Small intestine (tissue), 16 donors: ENCODE measurements at places on chromosomes 5 and 9. TPM values are rescaled to one million over a fixed set of nuclear protein-coding genes. Genes with fewer than 3 reads are reported as not detected.
A peak's percentile ranks its signal among the peaks of the same experiment; 100 is the strongest.

GRCh38 chr5:153147891-153148623, 342.4 kb upstream of the GRIA1 start:
- no peak overlapping the region for H3K27ac ChIP-seq
- no peaks in the 10 kb centered on the region for H3K27me3 ChIP-seq
- DNase-seq = peak; percentile 38
- no peak overlapping the region for H3K4me3 ChIP-seq
- H3K36me3 ChIP-seq = no peaks in the 10 kb centered on the region

GRCh38 chr5:167128581-167128980, 1162.9 kb upstream of the WWC1 start:
- no peak for DNase-seq
- no peaks in the 10 kb centered on the region for H3K27me3 ChIP-seq
- no peak overlapping the region for H3K4me3 ChIP-seq
- H3K36me3 ChIP-seq = no peaks in the 10 kb centered on the region

DNA sequence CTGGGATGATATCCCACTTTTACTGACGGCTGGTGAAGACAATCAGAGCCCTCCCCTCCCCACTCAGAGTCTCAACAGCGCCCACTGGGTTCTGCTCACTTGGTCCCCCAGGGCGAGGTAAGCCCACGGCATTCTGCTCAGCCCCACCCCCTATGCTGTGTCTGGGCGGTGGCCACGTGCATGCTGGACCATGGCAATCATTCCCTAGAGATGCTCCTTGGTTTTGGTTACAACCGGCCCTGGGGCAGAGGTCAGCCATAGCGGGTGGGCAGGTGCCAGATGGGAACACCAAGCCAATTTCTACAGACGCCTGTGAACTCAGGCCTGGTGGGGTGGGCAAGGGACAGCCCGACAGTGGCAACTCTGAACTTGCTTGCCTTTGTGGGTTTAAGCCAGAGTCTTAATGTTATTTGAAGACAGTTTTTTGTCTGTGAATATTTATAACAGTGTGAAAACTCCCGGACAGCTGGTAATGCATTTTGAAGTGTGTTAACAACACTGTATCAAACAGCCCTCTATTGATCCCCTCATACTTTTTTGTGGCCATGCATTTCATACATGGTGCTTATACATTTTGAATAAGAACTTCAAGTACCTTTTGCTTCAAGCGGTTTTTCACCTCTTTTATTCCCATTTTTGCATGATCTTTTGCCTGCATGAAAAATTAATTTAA, 94.2 kb downstream of the CRB2 start:
- no peak for DNase-seq
- no peaks in the 10 kb centered on the region for H3K4me1 ChIP-seq

GRCh38 chr5:15914638-15915037, 265.0 kb downstream of the MARCHF11 start:
- H3K27ac ChIP-seq = no peak overlapping the region
- no peaks in the 10 kb centered on the region for H3K27me3 ChIP-seq
- H3K4me3 ChIP-seq = no peak overlapping the region
- H3K36me3 ChIP-seq = no peaks in the 10 kb centered on the region
- DNase-seq = no peak
- no peaks in the 10 kb centered on the region for H3K4me1 ChIP-seq

DNA sequence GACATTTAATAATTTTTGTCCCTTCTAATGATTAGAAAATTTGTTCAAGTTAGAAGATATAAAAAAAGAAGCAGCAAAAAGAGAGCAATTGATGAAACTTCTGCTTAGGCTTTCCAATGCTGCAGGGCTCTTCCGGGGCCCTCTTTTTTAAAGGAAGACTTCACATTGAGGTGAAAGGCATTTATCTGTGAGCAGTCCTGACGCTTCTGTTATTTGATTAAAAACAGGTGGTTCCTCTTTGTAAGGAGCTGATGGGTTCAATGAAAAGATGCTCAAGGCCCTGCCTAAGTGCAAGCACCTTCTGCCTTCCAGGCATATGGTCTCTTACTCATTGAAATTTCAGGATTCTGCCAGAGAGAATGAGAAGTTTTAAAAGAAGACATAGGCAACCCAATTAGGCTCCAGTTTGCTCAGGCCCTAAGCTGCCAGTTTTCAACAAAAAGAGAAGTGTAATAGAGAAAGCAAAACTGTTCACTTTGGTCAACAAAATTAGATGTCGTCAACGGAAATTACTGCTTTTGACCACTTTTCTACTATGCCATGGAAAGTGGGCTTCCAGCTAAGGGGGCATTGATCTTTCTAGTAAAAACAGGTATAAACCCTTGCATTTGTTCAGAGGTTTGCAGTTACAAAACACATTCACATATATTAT, 100.2 kb downstream of the INSYN2B start:
- no peak overlapping the region for H3K4me3 ChIP-seq
- H3K27me3 ChIP-seq = no peaks in the 10 kb centered on the region
- no peaks in the 10 kb centered on the region for H3K4me1 ChIP-seq
- no peak for DNase-seq
- no peaks in the 10 kb centered on the region for H3K36me3 ChIP-seq

- H3K27ac ChIP-seq = no peak overlapping the region
- DNase-seq = peak; percentile 3
- no peaks in the 10 kb centered on the region for H3K27me3 ChIP-seq
- no peaks in the 10 kb centered on the region for H3K36me3 ChIP-seq
- no peaks in the 10 kb centered on the region for H3K4me1 ChIP-seq
- H3K4me3 ChIP-seq = no peak overlapping the region
These were observed 247.2 kb downstream of the KIF4B start for GRCh38 chr5:155260798-155261197.

GRCh38 chr9:78089111-78089510, 57.5 kb upstream of the GNAQ start:
- H3K36me3 ChIP-seq = no peaks in the 10 kb centered on the region
- no peak for DNase-seq
- no peak overlapping the region for H3K4me3 ChIP-seq
- H3K4me1 ChIP-seq = no peaks in the 10 kb centered on the region
- H3K27me3 ChIP-seq = no peaks in the 10 kb centered on the region

- no peaks in the 10 kb centered on the region for H3K4me1 ChIP-seq
- no peaks in the 10 kb centered on the region for H3K27me3 ChIP-seq
- no peak for DNase-seq
- no peaks in the 10 kb centered on the region for H3K36me3 ChIP-seq
These were observed 1134.1 kb downstream of the PTPRD start for GRCh38 chr9:9478741-9479140.

Gene NTMT1
- polyA plus RNA-seq = 43.2 TPM

Gene IL9
- polyA plus RNA-seq = not detected

GRCh38 chr9:33426843-33427293, 20.5 kb downstream of the AQP3 start:
- H3K4me3 ChIP-seq = no peak overlapping the region
- H3K36me3 ChIP-seq = no peaks in the 10 kb centered on the region
- H3K4me1 ChIP-seq = no peaks in the 10 kb centered on the region
- no peaks in the 10 kb centered on the region for H3K27me3 ChIP-seq
- H3K27ac ChIP-seq = no peak overlapping the region

Gene ENC1
- 107 TPM for polyA plus RNA-seq

- H3K4me1 ChIP-seq = no peaks in the 10 kb centered on the region
- no peaks in the 10 kb centered on the region for H3K27me3 ChIP-seq
- no peak for DNase-seq
- no peak overlapping the region for H3K4me3 ChIP-seq
- no peak overlapping the region for H3K27ac ChIP-seq
These were observed 244.3 kb downstream of the CSNK1G3 start for GRCh38 chr5:123756318-123756665.

DNA sequence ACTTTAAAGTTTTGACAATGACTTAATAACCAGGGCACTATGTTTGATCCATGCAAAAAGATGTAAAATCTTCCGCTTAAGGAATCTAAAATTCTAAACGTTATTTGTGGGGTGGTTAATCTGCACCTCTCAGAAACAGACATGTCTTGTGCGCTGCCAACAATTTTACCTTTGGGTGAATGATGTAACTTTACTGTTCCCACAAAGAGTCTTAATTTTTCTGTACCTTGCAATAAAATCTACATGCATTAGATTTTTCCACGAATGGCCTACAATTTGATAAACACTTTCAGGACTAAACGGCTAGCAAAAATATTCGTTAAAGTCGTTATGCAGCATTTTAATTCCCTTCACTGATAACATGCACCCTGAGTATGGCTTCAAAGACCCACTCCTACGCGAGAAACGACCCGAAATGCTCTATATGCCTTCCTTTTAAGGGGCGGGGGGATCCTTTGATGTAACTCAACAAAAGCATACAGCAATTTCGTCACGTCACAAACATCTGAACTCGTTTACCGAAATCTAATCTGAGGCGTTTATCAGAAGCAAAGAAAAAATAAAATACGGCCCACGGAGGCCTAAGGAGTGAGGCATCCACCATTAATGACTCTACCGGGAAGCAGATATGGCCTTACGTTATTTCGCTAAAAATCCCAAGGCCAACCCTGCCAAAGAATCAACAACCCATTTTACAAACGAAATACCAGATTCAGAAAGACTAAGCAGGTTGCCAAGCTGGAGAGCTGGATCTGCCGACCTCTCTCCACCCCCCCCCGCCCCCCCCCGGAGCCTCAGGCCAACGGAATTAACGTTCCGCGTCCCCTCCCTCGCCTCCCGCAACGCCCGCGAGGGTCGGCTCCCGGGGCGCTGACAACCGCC, 621 bp downstream of the AK6 start:
- H3K27ac ChIP-seq = peak overlapping the region; percentile 94
- peak overlapping the region; percentile 89 for H3K4me3 ChIP-seq
- peaks cover 7% of the 10 kb centered on the region for H3K36me3 ChIP-seq
- H3K27me3 ChIP-seq = no peaks in the 10 kb centered on the region

DNA sequence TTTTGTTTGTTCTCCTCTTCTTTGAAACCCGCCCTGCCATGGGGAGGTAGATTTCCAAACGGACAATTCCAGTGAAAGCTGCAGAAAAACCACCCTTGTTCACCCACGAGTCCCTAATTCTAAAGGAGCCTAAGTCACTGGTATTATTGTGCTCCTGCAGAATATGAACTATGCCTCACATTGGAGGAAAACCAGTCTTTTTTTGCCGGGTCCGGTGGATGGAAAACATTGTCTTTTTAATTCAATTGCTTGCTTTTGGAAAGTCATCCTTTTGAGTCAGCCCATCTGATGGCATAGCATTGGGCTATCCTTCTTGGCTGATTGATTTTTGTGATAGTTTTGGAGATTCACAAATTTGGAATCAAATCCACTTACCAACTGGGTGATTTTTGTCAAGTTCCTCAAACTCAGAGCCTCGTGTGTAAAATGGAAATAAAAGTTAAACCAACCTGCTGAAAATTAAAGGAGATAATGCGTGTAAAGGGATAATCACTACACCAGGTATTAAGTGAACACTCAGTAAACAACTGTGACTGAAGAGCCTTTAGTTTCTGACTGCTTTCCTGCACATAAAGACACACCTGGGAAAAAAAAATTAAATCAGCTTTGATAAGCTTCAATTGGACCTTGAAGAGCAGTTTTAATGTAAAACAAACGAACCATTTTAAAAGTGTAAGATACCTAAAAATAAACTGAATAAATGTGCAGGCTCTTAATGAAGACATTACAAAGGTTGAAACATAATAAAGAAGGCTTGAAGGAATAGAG, 780 bp upstream of the CCNJL start:
- no peaks in the 10 kb centered on the region for H3K36me3 ChIP-seq
- no peak for DNase-seq
- H3K4me3 ChIP-seq = peak overlapping the region; percentile 63
- H3K27ac ChIP-seq = no peak overlapping the region
- H3K27me3 ChIP-seq = no peaks in the 10 kb centered on the region

DNA sequence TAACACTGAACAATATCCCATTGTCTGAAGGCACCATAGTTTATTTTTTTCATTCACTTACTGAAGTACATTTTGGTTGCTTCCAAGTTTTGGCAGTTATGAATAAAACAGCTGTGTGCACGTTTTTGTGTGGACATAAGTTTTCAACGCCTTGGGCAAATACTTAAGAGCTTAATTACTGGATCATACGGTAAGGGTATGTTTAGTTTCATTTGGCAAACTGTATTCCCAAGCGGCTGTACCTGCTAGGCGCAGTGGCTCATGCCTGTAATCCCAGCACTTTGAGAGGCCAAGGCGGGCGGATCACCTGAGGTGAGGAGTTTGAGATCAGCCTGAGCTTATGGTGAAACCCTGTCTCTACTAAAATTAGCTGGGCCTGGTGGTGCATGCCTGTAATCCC, 63.7 kb upstream of the FAM120A start:
- no peak overlapping the region for H3K4me3 ChIP-seq
- no peak for DNase-seq
- H3K27ac ChIP-seq = no peak overlapping the region
- no peaks in the 10 kb centered on the region for H3K27me3 ChIP-seq
- no peaks in the 10 kb centered on the region for H3K36me3 ChIP-seq

- peaks cover 2% of the 10 kb centered on the region for H3K27me3 ChIP-seq
- H3K27ac ChIP-seq = no peak overlapping the region
- H3K4me3 ChIP-seq = no peak overlapping the region
- DNase-seq = peak; percentile 76
- peaks cover 15% of the 10 kb centered on the region for H3K4me1 ChIP-seq
- H3K36me3 ChIP-seq = no peaks in the 10 kb centered on the region
These were observed 41.1 kb downstream of the ACTBL2 start for GRCh38 chr5:57441557-57441956.
